Thymus (tissue), 14 donors: ENCODE measurements at places on chromosomes 11 and 22. TPM values are rescaled to one million over a fixed set of nuclear protein-coding genes. Genes with fewer than 3 reads are reported as not detected.
A peak's percentile ranks its signal among the peaks of the same experiment; 100 is the strongest.

DNA sequence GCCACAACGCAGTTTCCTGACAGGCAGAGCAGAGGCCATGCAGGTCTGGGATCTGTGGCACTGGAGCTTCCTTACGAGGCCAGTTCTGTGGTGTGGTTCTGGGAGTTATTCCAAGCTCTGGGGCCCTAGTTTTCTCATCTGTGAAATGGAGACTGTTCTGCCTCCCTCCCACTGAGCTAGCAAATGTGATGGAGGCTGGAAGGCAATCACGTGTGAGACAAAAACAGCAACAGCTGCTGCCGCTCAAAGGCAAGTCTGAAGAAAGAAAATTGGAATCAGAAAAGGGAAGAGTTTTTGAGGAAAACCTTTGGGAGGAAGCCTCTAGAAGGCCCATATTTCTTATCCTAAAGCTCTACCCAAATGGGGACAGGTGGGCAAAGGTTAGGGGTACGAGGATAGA, 8.3 kb upstream of the RIC3 start:
- H3K4me3 ChIP-seq: no peak overlapping the region
- no peaks in the 10 kb centered on the region for H3K36me3 ChIP-seq
- H3K4me1 ChIP-seq: no peaks in the 10 kb centered on the region

Gene CNGA4
- 0.05 TPM for total RNA-seq

GRCh38 chr22:41574847-41575381, 14.1 kb downstream of the CSDC2 start:
- DNase-seq: no peak
- H3K27me3 ChIP-seq: no peaks in the 10 kb centered on the region
- H3K27ac ChIP-seq: no peak overlapping the region
- H3K4me1 ChIP-seq: no peaks in the 10 kb centered on the region
- H3K36me3 ChIP-seq: peaks cover 51% of the 10 kb centered on the region

GRCh38 chr22:27637604-27638003, 164.0 kb downstream of the MN1 start:
- H3K4me3 ChIP-seq: no peak overlapping the region
- no peaks in the 10 kb centered on the region for H3K36me3 ChIP-seq
- no peaks in the 10 kb centered on the region for H3K4me1 ChIP-seq
- no peaks in the 10 kb centered on the region for H3K27me3 ChIP-seq
- DNase-seq: no peak

DNA sequence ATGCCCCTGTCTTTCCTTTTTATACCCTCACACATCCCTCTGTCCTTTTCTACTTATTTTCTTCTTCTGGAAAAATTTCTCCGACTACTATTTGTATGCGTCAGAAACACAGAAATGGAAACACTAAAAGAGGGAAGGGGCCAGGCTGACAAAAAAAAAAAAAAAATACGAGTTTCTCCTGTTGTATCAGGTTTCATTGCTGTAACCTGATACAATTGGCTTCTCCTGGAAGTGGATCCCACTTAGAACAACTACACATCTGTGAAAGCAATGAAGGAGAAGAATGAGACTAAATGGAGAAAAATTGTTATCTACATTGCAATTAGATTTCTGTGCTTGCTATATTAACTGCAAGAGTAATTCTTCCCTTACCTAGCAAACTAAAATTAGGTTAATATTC, 393.9 kb downstream of the GUCY1A2 start:
- H3K4me1 ChIP-seq: no peaks in the 10 kb centered on the region
- H3K27ac ChIP-seq: no peak overlapping the region
- no peak overlapping the region for H3K4me3 ChIP-seq
- H3K27me3 ChIP-seq: no peaks in the 10 kb centered on the region
- DNase-seq: no peak
- H3K36me3 ChIP-seq: no peaks in the 10 kb centered on the region

GRCh38 chr11:93984936-93985335, 36.2 kb upstream of the HEPHL1 start:
- H3K27ac ChIP-seq: no peak overlapping the region
- DNase-seq: no peak
- H3K27me3 ChIP-seq: no peaks in the 10 kb centered on the region
- H3K4me3 ChIP-seq: no peak overlapping the region
- no peaks in the 10 kb centered on the region for H3K4me1 ChIP-seq

Gene PNPLA5
- total RNA-seq: not detected

Gene SLC22A12
- total RNA-seq: not detected

DNA sequence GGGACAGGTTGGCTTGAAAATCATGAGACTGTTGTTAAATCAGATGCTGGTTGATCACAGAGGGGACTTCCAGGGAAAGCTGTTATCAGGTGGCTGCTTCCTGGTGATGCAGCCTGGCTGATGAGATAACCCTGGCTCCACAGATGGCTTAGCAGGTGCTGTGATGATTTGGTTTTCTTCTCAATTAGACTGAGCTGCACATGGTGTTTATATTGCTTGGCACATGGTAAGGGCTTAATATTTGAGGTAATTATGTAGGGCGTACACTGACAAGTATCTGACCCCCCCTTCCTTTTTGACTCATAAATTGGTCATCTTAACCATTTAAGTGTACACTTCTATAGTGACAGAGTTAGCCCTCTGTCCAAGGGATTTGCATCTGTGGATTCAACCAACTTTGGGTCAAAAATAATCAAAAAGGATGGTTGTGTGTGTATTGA, 7.0 kb downstream of the RPS3 start:
- H3K27ac ChIP-seq: peak overlapping the region; percentile 8
- peaks cover 72% of the 10 kb centered on the region for H3K36me3 ChIP-seq
- H3K27me3 ChIP-seq: no peaks in the 10 kb centered on the region
- peaks cover 5% of the 10 kb centered on the region for H3K4me1 ChIP-seq
- H3K4me3 ChIP-seq: no peak overlapping the region

DNA sequence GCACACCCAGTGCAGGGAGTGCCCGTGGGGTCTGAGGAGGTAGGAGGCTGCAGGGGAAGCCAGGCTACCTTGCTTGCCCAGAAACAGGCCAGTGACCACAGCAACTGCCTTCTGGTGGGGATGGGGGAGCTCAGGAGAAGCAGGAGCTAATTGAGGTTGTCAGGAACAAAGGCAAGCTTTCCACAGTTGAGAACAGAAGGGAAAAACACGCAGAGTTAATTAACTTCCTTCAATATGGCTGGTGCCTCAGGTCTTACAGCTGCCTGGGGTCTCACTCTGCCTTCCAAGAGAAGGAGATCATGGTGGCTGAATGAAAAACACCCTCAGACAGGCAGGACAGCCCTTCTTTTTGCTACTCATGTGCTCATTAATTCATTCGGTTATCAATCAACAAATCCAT, 127.9 kb upstream of the SYT13 start:
- peaks cover 2% of the 10 kb centered on the region for H3K4me1 ChIP-seq
- H3K27ac ChIP-seq: no peak overlapping the region
- H3K36me3 ChIP-seq: no peaks in the 10 kb centered on the region
- no peak overlapping the region for H3K4me3 ChIP-seq
- H3K27me3 ChIP-seq: peaks cover 39% of the 10 kb centered on the region

DNA sequence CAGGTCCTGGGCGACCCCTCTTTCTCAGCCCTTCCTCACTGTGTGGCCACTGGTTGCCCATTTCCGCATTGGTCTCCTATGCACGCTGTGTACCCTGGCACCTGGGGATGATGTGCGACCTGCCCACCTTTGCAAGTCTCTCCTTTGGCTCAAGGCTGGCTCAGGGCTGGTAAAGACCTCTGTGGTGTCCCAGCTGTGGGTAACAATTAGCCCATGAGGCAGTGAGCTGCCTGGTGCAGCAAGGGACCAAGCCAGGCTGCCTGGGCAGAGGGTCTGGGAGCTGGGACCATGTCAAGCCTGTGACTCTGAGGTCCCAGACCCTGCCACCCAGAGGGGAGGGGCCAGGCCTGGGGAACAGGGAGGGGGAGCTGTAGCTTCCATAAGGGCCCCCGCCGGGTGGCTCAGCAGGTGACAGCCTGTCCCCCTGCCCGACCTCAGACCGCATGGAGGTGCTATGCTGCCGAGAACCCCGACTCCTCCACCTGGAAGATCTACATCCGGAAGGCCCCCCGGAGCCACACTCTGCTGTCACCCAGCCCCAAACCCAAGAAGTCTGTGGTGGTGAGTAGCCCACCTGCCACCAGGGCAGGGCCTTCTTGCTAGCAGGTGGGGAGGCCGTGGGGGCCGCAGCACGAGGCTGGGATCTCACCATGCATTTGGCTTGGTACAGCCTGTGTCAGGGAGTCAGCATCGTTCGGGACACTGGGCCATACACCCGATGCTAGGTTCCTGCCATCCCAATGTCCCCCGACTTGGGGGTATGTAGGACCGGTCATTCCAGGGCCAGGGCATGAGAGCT, 112.5 kb downstream of the KCNQ1OT1 start:
- no peak overlapping the region for H3K27ac ChIP-seq
- no peaks in the 10 kb centered on the region for H3K4me1 ChIP-seq
- H3K27me3 ChIP-seq: no peaks in the 10 kb centered on the region

GRCh38 chr11:69306821-69307220, 12.9 kb downstream of the MYEOV start:
- no peak overlapping the region for H3K27ac ChIP-seq
- peaks cover 24% of the 10 kb centered on the region for H3K4me1 ChIP-seq
- DNase-seq: no peak
- H3K4me3 ChIP-seq: no peak overlapping the region
- H3K36me3 ChIP-seq: no peaks in the 10 kb centered on the region
- no peaks in the 10 kb centered on the region for H3K27me3 ChIP-seq

- H3K27ac ChIP-seq: no peak overlapping the region
- no peaks in the 10 kb centered on the region for H3K4me1 ChIP-seq
- H3K36me3 ChIP-seq: no peaks in the 10 kb centered on the region
- no peak for DNase-seq
Measured at GRCh38 chr11:18757811-18758210, 31.8 kb upstream of the IGSF22 start.

DNA sequence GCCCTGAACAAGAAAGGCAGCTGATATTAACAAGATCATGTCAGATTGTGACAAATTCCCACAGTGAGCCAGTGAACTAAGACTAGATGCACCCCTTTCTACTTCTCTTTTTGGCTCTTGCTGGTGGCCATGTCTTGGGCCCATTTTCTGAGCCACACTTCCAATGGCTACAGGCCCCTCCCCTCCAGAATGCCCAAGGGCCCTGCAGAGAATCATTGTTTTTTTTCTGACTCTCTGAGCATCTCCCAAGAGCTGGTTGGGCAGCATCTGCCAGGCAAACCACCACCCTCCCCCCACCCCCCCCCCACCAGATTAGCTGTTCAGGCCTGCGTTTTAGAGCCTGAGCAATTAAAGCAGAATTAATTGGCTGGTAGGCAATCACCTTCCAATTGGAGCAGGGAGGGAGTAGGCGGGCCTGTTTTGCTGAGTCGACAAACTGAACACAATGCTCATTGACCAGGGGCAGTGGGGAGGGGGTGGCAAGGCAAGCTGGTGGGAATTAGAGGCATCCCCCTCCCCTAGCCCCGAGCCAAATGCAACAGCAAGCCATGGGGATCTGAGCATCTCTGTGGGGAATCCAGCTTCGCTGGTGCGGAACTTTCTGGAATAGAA, 541.4 kb downstream of the MN1 start:
- H3K36me3 ChIP-seq: no peaks in the 10 kb centered on the region
- no peaks in the 10 kb centered on the region for H3K4me1 ChIP-seq
- DNase-seq: no peak
- no peaks in the 10 kb centered on the region for H3K27me3 ChIP-seq
